RKO (cell line): ENCODE measurements at places on chromosomes 1 and 21.

DNA sequence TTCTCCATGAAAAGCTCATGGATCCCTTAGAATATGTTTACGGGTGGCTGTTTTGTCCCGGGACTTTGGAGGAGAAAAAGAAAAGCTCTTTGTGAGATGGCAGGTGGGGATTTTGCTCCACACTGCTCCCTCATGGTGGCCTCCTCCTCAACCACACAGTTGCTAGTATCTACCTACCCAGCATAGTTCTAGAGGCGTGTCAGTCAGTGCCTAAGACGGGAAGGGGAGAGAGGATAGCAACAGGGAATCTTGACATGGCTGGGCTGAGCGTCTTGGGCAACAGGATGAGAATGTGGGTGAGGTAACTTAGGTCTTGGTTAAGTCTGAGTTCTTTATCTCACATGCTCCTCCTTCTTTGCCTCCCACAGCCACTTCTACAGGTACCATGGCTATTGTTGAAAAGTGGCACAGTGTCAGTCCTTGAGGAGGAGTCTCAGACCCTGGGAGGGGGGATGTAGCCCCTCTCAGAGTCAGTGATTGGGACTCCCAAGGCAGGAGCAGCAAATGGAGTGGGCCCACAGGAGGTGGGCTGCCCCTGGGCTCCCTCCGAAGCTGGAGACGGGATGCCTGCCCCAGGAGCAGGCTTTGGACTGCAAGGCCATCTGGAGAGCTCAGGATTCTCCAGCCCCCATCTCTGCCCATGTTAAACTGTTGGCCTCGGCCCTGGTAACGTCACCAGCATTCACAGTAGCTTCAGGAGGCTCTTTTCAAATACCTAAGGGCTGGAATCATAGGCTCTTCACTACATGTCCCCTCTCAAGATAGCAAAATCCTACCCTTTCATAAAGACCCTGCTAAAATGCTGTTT, 75.4 kb downstream of the TENT5C start:
- no peak for DNase-seq

DNA sequence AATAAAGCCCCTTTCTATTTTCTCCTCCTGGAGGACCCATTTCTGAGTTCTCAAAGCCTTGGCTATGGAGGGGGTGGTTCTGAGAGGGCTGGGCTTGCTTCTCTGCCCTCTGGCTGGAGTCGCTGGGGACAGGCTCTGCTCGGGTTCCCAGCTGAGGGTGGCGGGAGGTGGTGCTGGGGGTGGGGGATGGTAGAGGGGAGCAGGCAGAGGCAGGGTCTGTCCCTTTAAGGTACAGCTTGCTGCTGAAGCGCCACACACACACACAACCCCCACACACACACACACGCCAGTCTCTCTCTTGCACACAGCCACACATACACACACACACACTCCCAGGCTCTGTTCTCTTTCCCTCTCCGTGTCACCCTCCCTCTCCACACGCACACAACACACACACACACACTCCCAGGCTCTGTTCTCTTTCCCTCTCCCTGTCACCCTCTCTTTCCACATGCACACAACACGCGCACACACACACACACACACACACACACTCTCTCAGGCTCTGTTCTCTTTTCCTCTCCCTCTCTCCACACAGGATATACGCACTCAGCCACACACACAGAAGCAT, 69.8 kb upstream of the SSBP3 start:
- DNase-seq, result no peak

GRCh38 chr1:33257207-33257771, 997 bp downstream of the ZNF362 start:
- no peak for DNase-seq

DNA sequence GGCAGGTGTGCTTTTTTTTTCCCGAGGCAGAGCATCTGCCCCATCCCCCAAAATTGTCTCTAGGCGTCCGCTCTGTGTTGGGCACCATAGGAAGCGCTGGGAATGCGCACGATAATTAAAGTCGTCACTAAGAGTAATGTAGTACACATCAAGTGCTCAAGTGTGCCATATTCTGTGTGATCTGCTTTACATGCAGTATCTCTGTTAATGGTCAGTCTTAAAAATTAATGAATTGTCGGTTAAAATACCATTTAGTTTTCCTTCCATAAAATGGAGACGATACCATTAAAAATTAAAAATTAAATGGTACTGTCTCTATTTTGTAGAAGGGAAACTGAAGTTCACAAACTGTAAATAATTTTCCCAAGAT, 544 bp upstream of the CCT8 start:
- DNase-seq, result no peak

- DNase-seq, result no peak
These were observed 43.5 kb downstream of the RRAGC start for GRCh38 chr1:38815903-38816627.

- DNase-seq, result no peak
These were observed 24.7 kb downstream of the WARS2 start for GRCh38 chr1:119115736-119116135.

DNA sequence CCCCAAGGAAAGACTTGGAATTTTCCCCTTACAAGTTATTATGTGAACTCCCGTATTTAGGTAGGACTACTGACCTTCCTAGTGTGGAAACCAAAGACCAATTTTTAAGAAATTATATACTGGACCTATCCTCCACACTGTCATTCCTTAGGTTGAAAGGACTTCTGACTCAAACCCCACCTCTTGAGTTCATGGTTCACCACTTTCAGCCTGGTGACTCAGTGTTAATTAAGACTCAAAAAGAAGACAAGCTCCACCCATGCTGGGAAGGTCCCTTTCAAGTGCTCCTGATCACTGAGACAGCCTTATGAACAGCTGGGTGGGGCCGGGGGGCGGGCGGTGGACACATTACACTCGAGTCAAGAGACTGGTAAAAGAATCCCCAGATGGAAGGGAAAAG, 113.2 kb downstream of the LRRC53 start:
- no peak for DNase-seq

DNA sequence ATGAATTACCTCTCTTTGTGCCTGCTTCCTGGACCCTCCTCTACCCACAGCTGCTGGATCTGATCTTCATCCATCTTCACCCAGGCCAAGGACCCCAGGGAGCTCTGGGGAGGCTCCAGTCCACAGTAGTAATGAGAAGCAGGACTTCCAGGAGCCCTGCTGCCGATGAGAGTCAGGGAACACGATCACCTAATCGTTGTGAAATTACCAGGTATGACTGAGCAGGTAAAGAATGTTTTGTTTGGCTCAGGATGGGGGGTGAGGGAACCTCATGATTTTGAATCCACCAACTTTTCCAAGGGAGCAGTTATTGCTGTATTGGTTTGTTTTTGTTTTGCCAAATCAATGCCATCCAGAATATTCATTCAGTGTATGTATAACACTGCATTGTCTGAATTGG, 454.0 kb downstream of the PLPP3 start:
- no peak for DNase-seq

DNA sequence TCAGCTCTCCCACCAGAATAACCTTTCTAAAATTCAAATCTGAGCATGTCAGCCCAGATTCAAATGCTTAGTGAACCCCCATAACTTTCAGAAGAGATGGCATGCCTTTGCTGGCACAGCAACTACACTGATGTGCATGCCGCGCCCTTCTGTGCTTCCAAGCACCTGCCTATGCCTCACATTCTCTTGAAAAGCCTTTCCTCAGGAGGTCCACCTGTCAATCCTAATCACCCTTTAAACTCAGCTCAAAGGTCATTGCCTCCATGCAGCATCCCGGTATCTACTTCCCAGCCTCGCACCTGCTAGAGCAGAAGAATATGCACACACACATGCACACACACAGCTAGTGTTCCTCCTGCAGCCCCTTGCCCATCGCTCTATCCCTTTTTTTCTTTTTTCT, 5.2 kb upstream of the S100A2 start:
- DNase-seq, result no peak

DNA sequence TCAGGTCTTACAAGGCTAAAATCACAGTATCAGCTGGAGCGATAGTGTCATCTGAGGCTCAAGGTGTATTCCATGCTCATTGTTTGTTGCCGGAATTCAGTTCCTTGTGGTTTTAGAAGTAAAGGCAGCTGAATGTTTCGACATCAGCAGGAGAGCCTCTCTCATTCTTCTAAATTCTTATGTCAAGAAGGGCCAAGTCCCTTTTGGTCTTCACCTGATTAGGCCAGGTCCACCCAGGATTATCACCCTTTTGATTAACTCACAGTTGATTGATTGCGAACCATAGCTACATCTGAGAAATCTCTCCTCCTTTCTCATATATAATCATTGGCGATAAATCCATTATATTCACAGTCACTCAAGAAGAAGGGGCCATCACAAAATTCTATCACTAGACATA, 806.7 kb upstream of the PRMT6 start:
- DNase-seq, result no peak

DNA sequence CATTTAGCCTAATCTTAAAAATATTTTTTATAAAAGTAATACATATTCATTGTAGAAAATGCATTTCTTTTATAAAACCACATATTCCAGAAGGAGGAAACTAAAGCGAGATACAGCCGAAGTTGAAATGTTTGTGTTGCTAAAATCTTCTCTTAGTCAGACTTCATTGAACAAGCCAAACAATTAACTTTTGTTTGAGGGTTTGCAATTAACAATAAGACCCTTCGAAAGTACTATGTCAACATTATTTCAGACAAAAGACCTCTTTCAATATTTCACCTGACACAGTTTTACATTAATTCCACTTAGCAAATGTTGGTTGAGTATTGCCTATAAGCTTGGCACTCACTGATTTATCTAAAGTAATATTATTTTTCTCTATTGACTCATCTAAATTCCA, 354.0 kb upstream of the ADAMTS5 start:
- DNase-seq, result no peak

- no peak for DNase-seq
These were observed 8.4 kb upstream of the IVNS1ABP start for GRCh38 chr1:185325413-185325812.

- DNase-seq, result no peak
These were observed 11.8 kb upstream of the BMP8B start for GRCh38 chr1:39800471-39800835.

- DNase-seq, result no peak
These were observed 42.6 kb downstream of the SLC44A3 start for GRCh38 chr1:94862718-94863117.

DNA sequence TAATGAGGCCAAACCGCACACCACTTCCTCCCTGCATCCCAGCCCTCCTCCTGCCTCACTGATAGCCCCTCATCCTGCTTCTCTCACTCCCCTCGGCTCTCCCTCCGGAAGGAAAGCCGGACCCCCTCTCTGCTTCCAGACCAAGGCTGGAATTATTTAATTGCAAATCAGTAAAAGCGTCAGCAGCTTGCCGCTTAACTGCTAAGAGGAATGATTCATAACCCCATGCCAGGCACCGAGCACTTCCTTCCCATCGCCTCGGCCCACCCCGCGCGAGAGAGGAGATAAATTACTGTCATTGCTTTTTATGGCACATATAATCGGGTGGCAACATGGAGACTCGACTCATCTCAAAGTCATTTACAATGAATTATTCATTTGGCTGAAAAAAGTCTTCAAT, 77.3 kb downstream of the UBIAD1 start:
- DNase-seq, result no peak

DNA sequence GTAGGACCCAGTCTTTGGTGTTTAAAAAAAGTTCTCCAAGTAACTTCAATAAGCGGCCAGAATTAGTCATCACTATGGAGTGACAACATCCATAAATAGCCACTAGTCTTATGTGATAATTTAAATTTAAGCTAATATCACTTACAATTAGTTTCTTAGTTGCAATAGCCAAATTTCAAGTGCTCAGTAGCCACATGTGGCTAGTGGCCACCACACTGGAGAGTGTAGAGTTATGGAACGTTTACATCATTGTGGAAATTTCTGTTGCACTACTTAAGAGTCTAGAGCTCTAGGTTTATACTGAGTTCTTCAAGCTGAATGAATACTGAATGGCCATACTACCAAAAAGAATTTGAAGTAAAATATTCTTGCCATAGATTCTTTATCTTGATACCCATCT, 121.1 kb downstream of the RUNX1 start:
- DNase-seq, result no peak

DNA sequence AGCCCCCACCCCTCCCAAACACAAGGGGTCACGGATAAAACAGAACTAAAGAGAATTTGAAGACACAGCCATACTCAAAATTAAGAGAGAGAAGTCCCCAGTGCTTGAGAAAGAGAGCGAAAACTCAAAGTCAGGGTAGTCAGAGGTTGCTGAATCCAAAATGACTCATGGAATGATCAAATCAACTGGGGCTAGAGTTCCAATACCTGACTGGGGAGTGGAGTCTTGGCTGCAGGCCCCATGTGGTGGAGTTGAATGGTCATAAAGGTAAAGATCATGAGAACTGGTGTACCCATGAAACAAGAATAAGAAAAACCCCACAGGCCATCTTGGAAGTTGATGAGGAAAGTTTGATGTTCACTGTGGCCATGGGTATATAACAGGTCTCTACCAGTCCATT, 84.5 kb upstream of the LRRN2 start:
- no peak for DNase-seq

DNA sequence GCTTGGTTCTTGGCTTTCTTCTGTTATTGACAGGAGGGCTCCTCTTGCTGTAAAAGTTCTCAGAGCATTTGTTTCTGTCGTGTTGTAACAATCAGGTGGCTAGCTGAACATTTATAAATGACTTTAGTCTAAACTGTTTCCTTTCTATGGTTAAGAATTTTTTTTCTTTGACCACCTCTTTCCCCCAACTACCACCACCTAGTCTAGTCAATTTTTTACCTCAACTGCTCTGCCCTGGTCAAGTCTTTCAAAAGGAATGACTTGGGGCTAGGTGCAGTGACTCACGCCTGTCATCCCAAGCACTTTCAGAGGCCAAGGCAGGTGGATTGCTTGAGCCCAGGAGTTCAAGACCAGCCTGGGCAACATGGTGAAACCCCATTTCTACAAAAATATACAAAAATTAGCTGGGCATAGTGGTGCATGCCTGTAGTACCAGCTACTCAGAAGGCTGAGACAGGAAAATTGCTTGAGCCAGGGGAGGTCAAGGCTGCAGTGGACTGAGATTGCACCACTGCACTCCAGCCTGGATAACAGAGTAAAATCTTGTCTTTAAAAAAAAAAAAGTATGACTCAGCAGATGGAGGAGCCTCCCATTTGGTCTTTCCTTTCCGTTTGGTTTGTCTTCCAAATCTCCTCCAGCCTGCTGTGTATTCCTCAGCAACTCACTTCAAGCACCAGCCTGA, 40.7 kb downstream of the MAP3K21 start:
- no peak for DNase-seq

DNA sequence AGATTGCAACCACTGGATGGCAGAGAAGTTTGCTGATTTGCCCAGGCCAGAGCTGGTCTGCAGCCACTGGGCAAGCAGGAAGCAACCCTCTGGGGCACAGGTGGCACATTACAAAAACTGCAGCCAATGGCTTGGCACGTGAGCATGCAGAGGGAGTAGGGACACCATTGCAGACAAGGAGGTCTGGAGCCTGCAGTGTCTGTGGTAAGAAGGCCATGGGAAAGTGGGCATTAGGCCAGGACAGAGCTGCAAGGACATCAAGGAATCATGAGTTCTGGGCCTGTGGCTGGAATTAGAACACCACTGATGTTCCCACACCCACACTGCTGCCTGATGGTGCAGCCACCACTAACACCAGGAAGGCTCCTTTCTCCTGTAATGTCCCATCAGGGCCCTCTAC, 113.0 kb downstream of the TSEN15 start:
- DNase-seq, result no peak

GRCh38 chr1:58837886-58838285, 54.0 kb upstream of the JUN start:
- no peak for DNase-seq
